Activated CD4-positive, alpha-beta T cell treated with anti-CD3 and anti-CD28 coated beads for 24 hours (primary cell): ENCODE measurements at places on chromosomes 4 and X.

DNA sequence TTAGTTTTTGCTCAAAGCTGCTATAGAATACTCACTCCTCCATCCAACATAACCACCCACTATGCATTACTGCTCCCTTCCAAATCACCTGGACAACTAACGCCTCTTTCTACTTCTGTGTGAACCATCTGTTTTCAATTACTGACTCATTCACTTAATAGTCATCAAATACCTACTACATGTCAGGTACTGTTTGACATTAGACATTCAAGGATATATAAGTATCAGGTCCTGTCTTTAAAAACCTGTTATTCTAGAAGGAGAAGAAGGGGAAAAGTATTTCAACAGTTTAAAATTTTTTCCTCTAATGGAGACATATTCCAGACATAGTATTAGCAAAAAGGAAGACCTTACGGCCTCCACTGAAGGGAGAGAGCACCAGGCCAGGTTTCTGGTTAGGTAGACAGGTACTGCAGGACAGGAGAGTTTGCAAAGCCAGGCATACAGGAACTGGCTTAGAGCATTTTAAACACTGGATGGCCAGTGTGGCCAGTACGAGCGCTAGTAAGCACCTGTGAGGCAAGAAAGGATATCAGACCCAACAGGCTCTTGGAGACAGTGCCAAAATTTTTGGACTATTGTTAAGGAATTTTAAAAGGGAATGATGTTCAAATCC lies 39.0 kb downstream of the SH3RF1 start:
- no peak for DNase-seq

DNA sequence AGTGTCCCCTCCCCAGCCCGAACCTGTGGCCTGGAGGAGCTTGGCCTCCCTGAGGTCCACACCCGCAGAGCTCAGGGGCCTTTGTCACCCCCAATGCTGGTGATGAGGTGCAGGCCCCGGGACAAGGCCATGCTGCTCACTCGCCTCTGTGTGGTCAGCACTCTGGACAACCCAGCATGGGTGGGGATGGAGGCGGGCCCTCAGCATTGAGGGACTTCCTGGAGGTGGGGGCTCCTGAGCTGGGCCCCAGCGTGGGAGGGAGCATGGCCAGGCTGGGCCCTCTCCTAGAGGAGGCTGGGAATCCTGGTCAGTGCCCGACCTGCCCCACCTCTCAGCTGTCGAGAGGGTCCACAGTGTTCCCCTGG lies 30.6 kb downstream of the TACC3 start:
- no peak for DNase-seq

GRCh38 chr4:15293711-15294110 lies 134.1 kb upstream of the C1QTNF7 start:
- DNase-seq = no peak

DNA sequence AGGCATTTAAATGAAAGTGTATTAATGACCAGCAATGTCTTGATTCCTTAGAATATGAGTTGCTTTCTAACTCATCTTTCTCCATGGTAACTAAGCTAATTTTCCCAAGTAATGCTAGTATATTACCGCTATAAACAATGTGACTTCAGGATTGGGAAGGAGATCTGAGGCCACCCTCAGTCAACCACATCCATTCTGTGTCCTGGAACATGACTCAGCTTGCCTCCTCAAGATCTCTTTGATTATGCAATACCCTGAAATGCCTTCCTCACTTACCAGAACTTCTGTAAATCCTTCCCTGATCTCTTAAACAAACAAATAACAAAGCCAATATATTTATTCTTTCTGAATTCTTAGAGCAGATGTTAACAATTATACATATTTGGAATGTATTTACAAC lies 1495.5 kb downstream of the PCDH18 start:
- no peak for DNase-seq
